Smooth muscle cell of the brain vasculature (primary cell): ENCODE measurements at places on chromosomes 12 and 14.

- DNase-seq: peak; percentile 13
Measured at GRCh38 chr14:64387232-64387781, 846 bp upstream of the MTHFD1 start.

DNA sequence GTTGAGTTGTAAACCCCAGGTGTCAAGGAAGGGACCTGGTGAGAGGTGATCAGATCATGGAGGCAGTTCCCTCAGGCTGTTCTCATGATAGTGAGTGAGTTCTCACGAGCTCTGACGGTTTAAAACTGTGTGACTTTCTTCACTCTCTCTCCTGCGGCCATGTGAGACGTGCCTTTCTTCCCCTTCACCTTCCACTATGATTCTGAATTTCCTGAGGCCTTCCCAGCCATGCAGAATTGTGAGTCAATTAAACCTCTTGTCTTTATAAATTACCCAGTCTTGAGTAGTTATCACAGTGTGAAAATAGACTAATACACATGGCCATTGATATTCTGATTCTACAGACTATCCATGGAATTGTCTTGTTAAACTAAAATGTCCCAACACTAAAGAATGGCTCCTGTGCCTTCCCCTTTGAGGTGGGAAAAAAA lies 85.6 kb downstream of the SLC2A13 start:
- DNase-seq: no peak

GRCh38 chr12:92356425-92356824 lies 210.8 kb upstream of the BTG1 start:
- no peak for DNase-seq

GRCh38 chr12:62291864-62292760 lies 31.9 kb downstream of the USP15 start:
- DNase-seq: no peak

DNA sequence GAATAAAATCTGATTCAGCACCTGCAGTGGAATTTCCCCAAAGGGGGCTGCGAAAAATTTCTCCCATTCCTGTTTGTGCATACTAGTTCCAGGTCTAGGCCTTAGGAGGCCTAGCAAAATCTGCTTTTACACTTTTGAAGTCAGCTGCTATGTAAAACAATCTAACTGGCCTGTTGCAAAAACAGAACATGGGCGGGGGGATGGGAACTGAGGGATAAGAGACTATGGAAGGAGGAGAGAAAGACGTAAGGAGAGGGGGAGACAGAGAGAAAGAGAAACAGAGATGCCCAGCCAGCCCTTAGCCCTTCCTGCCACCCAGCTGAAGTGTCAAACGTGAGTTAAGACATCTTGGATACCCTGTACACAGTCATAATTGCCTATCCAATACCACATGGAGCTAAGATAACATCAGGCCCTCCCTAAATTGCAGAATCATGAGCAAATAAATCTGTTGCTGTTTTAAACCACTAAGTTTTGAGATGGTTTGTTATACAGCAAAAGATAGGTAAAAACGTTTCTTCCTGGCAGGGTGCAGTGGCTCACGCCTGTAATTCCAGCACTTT lies 45.6 kb downstream of the SPTLC2 start:
- DNase-seq: no peak

DNA sequence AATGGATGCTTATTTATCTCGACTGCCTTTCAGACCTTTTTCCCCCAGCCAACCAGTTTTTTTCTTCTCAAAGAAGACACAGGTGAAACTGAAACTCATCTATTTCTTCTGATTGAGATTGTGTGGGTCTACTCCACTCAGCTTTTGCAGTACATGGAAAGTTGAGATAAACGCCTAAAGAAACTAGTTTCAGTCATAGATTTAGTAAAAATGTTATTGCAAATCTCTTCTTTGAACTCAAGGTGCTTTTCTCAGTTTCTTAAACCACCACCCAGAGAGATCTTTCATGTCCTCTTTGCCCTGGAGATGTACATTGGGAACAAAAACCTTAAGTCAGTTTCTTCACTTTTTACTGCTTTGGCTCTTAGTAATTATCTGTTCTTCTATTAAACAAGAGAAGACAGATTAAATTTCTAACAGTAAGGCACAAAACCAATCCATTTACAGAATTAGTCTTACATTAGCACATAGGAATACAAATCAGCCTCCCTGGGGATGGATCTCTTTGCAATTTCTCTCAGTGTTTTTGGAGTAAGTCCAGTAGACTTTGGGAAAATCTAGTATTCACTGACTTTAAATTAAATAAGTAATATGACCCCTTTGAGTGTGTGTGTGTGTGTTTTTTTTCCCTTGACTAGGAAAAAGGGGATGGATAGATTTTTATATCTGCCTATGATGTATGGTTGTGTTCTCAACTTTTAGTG lies 11.6 kb downstream of the FBXW8 start:
- no peak for DNase-seq

DNA sequence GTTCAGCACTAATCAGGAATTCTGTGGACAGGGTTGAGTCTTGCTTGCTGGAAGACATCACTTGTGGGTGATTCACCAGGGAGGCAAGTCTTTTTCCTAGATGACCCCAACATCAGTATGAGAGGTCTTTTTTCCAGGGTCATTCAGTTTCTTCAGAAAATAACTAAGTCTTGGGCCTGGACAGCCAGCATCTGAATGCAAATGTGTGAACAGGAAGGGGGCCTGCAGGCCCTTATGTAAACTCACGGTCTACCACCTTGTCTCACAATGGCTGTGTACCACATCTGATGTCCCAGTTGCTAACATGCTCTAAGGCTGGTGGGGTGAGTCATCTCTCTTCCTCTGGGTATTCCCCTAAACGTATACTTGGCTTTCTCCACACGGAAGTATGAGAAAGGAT lies 79.2 kb downstream of the HECTD4 start:
- peak; percentile 9 for DNase-seq

DNA sequence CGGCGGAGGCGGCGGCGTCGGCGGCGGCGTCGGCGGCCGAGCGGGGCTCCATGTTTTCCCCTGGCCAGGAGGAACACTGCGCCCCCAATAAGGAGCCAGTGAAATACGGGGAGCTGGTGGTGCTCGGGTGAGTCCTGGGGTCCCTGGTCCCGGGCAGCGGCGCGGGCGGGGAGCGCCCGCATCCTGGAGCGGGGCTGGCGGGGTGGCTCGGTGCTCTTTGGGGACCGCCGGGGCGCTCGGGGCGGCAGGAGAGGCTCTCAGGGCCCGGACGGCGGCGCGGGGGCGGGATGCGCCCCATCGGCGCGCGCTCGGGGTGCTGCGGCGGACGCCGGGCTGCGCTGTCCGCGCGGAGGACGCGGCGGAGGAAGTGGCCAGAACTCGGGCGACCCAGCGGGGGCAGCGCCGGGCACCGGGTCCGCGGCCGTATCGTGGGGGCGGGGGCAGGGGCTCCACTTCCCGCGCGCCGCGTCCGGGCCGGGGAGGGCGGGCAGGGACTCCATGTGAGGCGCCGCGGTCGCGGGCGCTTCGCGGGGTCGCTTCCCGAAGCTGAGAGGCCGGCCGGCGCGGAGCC lies 485 bp downstream of the PELI2 start:
- no peak for DNase-seq

- no peak for DNase-seq
Measured at GRCh38 chr14:64215978-64216377, 78.2 kb downstream of the ESR2 start.
